ENCODE measurements at places on chromosomes 11 and 22. TPM values are rescaled to one million over a fixed set of nuclear protein-coding genes. Genes with fewer than 3 reads are reported as not detected.

SHANK2 gene
- 28.4 TPM for polyA plus RNA-seq

KCNE3 gene
- 28.3 TPM for polyA plus RNA-seq

TRIM29 gene
- 0.98 TPM for polyA plus RNA-seq

CCDC87 gene
- polyA plus RNA-seq = 0.28 TPM

GLYATL1 gene
- 259 TPM for polyA plus RNA-seq

SHISA8 gene
- polyA plus RNA-seq = 0.25 TPM

ADM2 gene
- 5.9 TPM for polyA plus RNA-seq

SNAP29 gene
- polyA plus RNA-seq = 34.0 TPM

MS4A14 gene
- polyA plus RNA-seq = 0.20 TPM

XKR3 gene
- polyA plus RNA-seq = not detected

CLMP gene
- polyA plus RNA-seq = 39.4 TPM

MS4A4A gene
- 4.7 TPM for polyA plus RNA-seq

GAL3ST3 gene
- 4.0 TPM for polyA plus RNA-seq

TPBGL gene
- 0.14 TPM for polyA plus RNA-seq

CSF2RB gene
- 2.3 TPM for polyA plus RNA-seq

NUP50 gene
- 51.4 TPM for polyA plus RNA-seq

SCUBE2 gene
- 5.0 TPM for polyA plus RNA-seq

MMP12 gene
- 3.7 TPM for polyA plus RNA-seq

TUBA8 gene
- 1.9 TPM for polyA plus RNA-seq

MRPL17 gene
- 68.3 TPM for polyA plus RNA-seq

DNAJB13 gene
- 5.1 TPM for polyA plus RNA-seq

ENTHD1 gene
- not detected for polyA plus RNA-seq

PPP6R3 gene
- polyA plus RNA-seq = 99.3 TPM

SCGB1D2 gene
- polyA plus RNA-seq = 2.5 TPM

MAP6 gene
- 7.7 TPM for polyA plus RNA-seq

MS4A6A gene
- polyA plus RNA-seq = 21.0 TPM

HBB gene
- 152 TPM for polyA plus RNA-seq

APOBEC3A gene
- not detected for polyA plus RNA-seq

UPK3A gene
- polyA plus RNA-seq = 1.3 TPM

MRPL40 gene
- polyA plus RNA-seq = 48.1 TPM

ZNF214 gene
- polyA plus RNA-seq = 13.7 TPM

TSPAN32 gene
- polyA plus RNA-seq = 2.3 TPM

PATE2 gene
- polyA plus RNA-seq = not detected

DUSP8 gene
- polyA plus RNA-seq = 2.2 TPM

KCNJ5 gene
- polyA plus RNA-seq = 4.8 TPM

WNT7B gene
- polyA plus RNA-seq = 5.2 TPM

MUC6 gene
- 14.3 TPM for polyA plus RNA-seq

OR4D9 gene
- 0.04 TPM for polyA plus RNA-seq

SPTBN2 gene
- 51.2 TPM for polyA plus RNA-seq

GLB1L3 gene
- polyA plus RNA-seq = 1.0 TPM

NELL1 gene
- polyA plus RNA-seq = 3.8 TPM

KCTD21 gene
- polyA plus RNA-seq = 6.9 TPM

MAP4K2 gene
- 18.5 TPM for polyA plus RNA-seq

GVQW3 gene
- 9.7 TPM for polyA plus RNA-seq

UNC93B1 gene
- 8.4 TPM for polyA plus RNA-seq

SLC37A2 gene
- polyA plus RNA-seq = 1.0 TPM

NARS2 gene
- polyA plus RNA-seq = 50.3 TPM

MIAT gene
- polyA plus RNA-seq = 0.35 TPM

Data from right renal cortex interstitium (tissue), 3 donors.